Right atrium auricular region (tissue), 2 donors: ENCODE measurements at places on chromosomes 6 and 20. TPM values are rescaled to one million over a fixed set of nuclear protein-coding genes. Genes with fewer than 3 reads are reported as not detected.

Gene ROS1
- not detected for total RNA-seq

- DNase-seq: no peak
Observed at GRCh38 chr20:54154439-54154838, 19.3 kb downstream of the CYP24A1 start.

GRCh38 chr6:97822632-97823031 lies 539.6 kb upstream of the MMS22L start:
- DNase-seq: no peak

GRCh38 chr20:32970115-32970972 lies 33.9 kb downstream of the SUN5 start:
- DNase-seq: peak; percentile 18

GRCh38 chr6:31128093-31128676 lies 7.9 kb upstream of the CDSN start:
- DNase-seq: peak; percentile 62
